ENCODE measurements at places on chromosomes 1 and 21.

DNA sequence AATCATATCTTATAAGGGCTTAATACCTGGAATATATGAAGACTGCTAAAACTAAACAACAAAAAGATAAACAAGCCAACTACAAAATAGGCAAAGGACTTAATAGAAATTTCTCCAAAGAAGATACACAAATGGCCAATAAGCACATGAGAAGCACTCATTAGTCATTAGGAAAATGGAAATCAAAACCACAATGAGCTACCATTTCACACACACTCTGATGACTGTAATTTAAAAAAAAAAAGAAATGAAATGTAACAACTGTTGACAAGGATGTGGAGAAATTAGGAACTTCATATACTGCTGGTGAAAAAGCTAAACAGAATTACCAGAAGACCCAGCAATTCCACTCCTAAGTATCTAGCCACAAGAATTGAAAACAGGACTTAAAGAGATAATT, 374.2 kb upstream of the ZP4 start:
- no peak for DNase-seq

DNA sequence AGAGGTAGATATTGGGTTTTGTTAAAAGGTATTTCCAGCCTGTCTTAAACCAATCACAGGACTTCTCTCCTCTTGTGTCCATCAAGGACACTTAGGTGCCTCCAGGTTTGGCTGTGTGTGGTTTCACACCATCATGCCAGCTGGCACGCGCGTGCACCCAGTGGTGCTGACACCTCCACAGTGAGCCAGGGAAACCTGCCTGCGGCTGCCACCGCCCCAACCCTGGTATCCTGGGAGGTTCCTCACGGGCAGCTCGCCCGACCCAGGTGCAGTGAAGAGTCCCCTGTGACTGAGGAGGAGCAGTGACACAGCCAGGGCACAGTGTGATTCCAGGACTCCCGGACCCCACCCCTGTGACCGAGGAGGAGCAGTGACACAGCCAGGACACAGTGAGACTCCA, 13.2 kb upstream of the COL6A2 start:
- DNase-seq: no peak

DNA sequence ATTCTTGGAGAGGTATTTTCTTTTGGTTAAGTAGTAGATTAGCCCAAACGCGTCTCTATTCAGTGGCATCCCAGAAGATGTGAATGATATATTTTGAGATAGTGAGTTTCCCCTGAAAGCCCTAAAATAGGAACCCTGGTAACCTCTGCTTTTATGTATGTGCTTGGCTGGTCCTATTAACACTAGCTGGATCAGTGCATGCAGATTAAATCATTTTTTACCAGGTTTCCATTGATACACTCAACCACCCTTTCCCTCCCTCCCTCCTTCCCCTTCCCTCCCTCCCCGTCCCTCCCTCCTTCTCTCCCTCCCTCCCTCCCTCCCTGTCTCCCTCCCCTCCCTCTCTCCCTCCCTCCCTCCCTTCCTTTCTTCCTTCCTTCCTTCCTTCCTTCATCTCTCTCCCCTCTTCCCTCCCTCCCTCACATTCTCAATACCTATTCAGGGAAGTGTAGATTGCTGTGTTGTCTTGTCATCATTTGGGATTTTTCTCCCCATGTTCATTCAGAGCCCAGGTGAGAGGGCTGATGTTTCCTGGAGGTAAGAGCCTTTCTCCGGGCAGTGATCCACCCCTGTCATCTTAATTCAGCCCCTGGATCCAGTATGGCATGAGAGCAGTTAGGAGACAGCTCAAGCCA, 406.8 kb downstream of the PRDM2 start:
- DNase-seq: no peak

- DNase-seq: no peak
Measured at GRCh38 chr1:109239047-109239408, 10.3 kb upstream of the CELSR2 start.

DNA sequence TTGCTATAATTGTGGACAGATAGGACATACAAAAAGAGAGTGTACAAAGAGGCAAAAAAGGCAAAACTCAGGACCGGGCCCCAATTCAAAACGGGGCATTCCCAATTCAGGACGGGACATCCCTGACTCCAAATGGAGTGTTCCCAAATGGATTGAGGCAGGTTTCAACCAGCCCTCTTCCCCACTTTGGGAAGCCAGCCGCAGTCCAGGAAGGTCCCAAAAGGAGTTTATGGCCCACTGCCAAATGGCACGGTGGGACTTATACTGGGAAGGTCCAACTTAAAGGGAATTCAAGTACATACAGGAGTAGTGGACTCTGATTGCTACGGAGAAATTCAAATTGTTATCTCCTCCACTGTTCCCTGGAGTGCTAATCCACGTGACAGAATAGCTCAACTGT, 3.5 kb upstream of the ZNF669 start:
- no peak for DNase-seq

DNA sequence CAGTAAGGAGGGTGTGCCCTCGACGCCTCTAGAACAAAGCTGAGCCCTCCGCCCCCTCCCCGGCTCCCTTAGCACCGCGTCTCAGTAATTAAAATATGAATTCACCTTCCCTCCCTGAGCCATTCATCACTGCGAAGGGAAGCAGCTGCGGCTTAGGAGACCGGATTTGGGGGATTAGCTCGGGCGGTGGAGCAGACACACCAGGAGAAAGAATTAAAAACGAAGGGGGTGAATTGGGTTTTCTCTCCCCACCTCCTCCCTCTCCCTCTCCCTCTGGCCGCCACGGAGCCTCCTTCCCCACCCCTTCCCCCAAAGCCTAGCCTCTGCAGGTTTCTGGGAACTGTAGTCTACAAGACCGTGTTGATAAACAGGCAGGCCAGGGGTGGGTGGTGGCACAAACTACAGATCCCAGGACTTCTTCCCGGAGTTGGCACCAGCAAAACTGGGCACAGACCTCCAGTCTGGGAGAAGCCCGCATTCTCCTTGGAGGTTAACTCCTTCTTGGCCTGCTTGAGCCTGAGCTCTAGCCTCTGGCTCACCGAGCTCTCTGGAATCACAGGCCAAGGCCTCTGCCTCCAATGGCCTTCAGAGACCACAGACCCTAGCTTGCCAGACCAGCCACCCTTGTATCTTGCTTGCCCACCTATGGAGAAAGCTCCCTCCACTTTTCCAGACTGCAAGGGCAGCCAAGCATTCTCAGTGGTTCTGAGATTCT, 10.8 kb downstream of the BLACAT1 start:
- no peak for DNase-seq

- DNase-seq: no peak
Measured at GRCh38 chr1:30763651-30764248, 6.2 kb upstream of the LAPTM5 start.
